CD4-positive, alpha-beta T cell treated with Interleukin-1 beta for 1 hour (primary cell): ENCODE measurements at places on chromosomes 4 and X.

DNA sequence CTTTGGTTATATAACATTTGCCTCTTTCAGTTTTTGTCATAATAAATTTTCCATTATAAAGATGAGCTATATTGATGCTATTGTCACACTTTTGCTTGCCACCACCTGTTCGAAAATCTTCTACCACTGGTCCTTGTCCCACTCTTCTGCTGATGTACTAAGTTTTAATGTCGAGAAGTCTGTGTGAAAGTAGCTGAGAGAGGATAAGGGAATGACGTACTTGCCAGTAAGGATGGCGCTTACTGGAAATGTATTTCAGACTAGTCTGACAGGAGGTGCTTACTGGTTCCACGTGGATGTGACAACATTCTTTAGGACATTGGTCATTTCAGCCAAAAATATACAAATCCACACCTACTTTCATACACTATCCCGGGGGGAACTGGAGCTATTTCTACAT lies 132.7 kb upstream of the NR3C2 start:
- DNase-seq: no peak

DNA sequence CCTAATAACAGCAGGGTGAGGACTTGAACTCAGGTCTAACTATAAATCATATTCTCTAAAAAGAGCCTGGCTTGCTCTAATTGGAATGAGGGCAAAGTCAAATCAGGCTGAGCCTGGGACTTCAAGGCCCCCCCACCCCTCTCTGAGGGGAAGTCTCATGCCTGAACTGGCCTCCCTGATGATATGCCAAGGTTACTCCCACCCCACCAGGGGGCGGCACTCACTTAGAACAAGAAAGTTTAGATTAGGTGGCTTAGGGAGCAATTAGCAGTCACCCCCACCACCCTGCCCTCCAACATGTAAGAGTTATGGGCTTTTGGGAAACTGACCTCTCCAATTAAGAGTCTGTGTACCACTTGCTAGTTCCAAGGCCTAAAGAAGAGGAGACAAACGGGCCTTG lies 2.7 kb downstream of the FOXO4 start:
- peak; percentile 84 for DNase-seq

- DNase-seq: no peak
Observed at GRCh38 chr4:118889312-118889691, 648 bp downstream of the SYNPO2 start.

DNA sequence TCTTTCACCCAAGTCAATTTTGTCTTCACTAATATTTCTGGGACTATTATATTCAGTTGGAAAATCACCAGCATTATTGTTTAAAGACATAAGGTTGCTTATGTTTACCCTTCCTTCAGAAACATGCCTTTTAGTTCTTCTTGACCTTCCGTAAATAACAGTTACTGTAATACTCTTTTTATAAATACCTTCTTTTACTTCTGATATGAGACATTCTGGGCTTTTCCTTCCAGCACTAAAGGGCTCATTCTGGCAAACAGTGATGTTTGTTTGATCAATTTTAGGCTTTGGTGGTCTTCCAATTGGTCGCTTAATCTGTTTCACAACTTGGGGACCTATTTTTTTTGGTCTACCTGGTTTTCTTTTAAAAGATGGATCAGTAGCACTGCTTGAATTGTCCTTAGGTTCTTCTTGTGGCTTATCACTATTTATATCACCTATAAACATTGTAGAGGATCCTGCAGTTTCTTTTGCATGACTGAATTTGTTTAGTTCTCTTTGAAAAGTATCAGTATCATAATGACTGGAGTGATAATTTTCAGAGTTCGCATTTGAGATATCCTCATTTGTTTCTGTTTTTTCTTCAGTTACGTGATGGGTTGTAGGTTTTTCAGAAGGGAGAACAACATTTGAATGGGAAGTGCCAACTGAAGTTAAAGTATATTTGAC lies 64.8 kb downstream of the NCAPG start:
- DNase-seq: no peak

- DNase-seq: peak; percentile 93
Observed at GRCh38 chrX:107672955-107673378, 44.7 kb downstream of the PRPS1 start.

GRCh38 chr4:536351-536972 lies 37.5 kb downstream of the PIGG start:
- no peak for DNase-seq

DNA sequence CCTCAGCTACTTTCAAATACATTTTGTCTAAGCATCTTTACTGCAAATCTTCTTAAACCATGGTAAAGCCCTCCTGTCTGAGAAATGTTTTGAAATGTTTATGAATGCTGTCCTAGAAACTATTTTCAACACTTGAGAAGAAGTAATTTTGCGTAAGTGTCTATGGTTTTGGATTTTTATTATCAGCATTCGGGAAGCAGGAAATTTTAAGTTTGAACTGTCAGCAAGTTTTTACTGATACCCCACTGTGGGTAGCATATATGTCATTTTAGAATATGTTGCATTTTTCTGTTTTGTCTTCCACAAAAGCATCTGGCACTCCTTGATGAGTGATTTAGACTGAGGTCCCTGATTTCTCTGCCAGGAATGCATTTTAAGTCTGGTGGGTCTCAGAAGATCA lies 302.4 kb upstream of the GIMD1 start:
- DNase-seq: no peak

GRCh38 chr4:123631786-123632692 lies 235.4 kb downstream of the SPRY1 start:
- no peak for DNase-seq

DNA sequence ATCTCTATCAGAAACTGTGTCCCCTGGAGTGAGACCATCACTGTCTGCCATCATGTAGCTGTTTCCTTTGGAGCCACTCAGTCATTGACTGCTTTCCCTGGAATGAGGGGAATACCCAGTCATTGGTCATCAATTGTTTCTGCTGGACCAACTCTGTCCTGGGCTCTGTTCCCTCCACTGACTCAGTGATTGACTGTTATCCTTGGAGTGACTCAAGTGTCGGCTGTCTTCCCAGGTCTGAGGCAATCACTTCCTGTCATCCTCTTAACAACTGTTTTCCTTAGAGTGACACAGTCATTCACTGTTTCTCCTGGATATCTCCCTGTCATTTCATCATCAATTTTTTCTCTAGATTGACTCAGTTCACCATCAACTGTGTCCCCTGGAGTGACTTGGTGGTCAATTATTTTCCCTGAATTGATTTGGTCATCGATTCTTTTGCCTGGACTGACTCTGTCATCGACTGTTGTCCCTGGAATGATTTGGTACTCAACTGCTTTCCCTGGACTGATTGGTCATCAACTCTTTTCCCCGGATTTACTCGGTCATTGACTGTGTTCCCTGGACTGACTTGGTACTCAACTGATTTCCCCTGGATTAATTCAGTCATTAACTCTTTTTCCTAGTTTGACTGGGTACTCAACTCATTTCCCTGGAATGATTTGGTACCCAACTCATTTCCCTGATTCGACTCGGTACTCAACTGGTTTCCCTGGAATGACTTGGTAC lies 327.9 kb upstream of the VCX start:
- no peak for DNase-seq

- no peak for DNase-seq
Observed at GRCh38 chr4:24298911-24299310, 285.4 kb downstream of the DHX15 start.

DNA sequence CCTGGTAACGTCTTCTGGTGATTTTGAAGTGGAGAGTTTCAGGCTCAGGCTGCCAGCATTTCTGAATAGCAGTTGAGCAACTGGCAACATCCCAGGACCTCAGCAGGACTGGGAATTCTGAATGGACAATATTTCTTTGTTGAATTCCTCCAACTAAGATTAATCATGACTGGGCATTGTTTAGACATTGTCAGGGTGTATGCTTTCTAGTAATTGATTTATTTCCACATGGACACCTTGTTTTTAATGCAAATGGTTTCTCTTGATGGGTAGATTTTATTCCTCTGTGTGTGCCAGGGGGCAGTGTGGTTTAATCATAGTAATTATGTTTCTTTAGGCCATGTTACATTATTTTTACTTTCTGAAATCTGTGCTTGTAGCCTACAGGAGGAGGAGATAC lies 1004.7 kb upstream of the LCORL start:
- no peak for DNase-seq

DNA sequence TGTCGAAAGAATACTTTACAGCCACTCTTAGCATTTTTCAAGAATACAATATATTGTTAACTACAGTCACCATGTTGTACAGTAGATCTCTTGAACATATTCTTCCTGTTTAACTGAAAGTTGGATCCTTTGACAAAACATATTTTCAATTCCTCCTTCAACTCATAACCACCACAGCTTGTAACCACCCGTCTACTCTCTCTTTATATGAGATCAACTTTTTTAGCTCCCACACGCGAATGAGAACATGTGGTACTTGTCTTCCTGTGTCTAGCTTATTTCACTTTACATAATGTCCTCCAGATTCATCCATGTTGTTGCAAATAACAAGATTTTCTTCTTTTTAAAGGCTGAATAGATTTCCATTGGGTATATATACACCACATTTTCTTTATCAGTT lies 338.3 kb upstream of the IGFBP7 start:
- no peak for DNase-seq

DNA sequence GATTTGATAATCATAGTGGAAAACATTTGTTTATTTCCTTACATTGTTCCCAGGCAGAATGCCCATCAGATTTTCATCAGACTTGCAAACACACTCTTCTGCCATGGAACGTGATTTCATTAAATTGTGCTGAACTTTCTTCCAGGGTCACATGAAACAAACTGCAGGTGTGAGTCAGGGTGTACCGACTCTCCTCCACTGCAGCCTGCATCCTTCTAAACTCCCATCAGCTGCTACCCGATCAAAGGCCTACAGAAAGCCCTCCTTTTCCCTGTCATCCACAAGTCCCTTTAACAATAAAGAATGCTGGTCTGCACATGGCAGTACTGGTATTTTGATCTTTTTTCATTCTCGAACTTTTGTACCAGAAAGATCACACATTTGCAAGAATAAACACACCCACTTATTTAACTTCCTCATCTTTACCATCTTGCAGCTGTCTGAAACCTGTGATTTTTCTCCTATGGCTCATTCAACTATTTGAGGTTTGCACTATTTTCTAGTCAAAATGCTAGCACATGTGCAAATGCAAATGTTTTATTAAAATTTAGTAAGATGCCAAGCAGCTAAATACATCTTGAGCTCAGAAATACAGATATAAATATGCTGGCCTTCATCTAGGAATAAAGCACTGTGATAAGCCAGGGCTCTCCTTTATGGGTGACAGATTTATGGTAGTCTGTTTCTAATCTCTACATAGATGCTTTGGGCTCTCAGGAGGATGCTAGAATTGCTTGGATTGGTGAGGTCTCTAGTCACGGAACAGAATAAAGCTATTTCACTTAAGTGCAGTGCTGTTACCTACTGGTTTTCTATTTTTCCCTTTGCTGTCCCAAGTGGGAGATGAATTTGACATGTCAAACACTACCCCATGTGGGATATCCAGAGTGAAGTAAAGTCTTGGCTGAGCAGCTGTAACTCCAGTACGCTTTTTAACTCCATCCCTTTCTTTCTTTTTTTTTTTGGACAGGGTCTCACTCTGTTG lies 25.8 kb upstream of the ARHGAP24 start:
- no peak for DNase-seq

- no peak for DNase-seq
Observed at GRCh38 chr4:182103614-182104319, 139.4 kb upstream of the TENM3 start.

GRCh38 chr4:168811786-168812651 lies 198.0 kb downstream of the CBR4 start:
- no peak for DNase-seq

GRCh38 chr4:80243274-80244018 lies 23.0 kb upstream of the FGF5 start:
- no peak for DNase-seq

DNA sequence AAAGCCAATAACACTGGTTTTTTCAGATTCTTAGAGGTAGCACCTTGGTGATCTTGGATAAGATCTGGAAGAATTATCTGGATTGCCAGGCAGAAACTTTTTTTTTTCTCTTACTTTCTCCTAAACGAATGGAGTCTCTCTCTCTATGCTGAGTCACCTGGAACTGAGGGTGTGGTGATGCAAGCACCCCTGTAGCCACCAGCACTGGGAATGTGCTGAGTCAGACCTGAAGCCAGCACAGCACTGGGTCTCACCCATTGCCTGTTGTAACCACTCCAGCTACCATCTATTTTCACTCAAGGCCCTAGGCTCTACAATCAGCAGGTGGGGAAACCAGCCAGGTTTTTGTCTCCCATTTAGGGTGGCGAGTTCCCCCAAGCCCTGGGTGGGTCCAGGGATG lies 923.8 kb downstream of the RAPGEF2 start:
- no peak for DNase-seq

- DNase-seq: no peak
Observed at GRCh38 chrX:23911126-23911835, 3.5 kb downstream of the CXorf58 start.

- DNase-seq: no peak
Observed at GRCh38 chr4:170137466-170137865, 47.7 kb upstream of the AADAT start.

DNA sequence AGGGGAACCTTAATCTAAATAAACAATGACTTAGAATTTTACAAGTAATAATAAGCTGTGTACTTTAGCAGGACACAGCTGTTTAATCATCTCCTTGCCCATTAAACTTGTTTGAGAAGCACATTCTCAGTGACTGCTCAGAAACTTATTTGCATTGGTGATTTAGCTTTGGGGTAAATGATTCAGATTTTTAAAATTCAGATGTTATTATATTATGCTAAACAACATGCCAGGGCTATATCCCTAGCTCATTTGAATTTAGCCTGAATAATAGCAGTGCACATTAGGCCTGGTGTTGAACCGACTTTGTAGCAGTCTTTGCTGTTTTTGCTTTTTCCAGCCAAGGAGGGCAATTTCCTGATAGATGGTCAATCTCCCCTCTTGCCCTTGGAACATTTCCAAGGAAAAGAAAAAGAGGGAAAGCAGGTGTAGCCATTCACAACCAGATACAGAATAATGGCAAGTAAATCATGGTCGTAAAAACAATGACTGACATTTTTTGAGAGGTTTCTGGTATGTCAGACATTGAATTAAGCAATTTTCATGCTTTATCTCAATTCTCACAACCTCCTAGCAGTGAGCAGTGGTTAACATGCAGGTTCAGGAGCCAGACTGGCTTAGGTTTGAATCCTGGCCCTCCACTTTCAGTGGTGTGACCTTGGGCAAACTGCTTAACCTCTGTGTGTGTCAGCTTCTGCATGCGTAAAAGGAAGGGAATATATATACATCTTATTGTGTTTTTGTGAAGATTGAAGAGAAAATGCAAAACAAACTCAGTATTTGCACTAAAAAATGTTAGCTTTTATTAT lies 16.8 kb downstream of the ARHGEF38 start:
- DNase-seq: no peak

DNA sequence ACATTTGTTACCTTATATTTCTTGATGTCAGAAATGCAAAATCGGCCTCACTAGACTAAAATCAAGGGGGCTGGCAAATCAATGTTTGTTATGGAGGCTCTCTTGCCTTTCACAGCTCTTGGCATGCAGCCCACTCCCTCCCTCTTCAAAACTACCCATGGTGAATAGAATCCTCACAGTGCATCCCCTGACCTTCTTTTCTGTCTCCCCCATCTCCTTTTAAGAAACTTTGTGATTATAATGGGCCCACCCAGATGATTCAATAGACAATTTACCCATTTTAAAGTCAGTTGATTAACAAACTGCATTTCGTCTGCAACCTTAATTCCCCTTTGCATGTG lies 184.0 kb downstream of the PCDH7 start:
- no peak for DNase-seq

- no peak for DNase-seq
Observed at GRCh38 chr4:74823194-74823593, 28.9 kb upstream of the BTC start.
